ENCODE measurements at places on chromosomes 12 and 14.
A peak's percentile ranks its signal among the peaks of the same experiment; 100 is the strongest.

- no peak for DNase-seq
Observed at GRCh38 chr14:88473791-88474190, 81.0 kb downstream of the PTPN21 start.

GRCh38 chr12:110266381-110266960, 14.6 kb upstream of the ATP2A2 start:
- no peak for DNase-seq

GRCh38 chr12:121072147-121072546, 33.1 kb upstream of the OASL start:
- no peak for DNase-seq

- no peak for DNase-seq
Observed at GRCh38 chr12:5870183-5870582, 74.9 kb downstream of the ANO2 start.

DNA sequence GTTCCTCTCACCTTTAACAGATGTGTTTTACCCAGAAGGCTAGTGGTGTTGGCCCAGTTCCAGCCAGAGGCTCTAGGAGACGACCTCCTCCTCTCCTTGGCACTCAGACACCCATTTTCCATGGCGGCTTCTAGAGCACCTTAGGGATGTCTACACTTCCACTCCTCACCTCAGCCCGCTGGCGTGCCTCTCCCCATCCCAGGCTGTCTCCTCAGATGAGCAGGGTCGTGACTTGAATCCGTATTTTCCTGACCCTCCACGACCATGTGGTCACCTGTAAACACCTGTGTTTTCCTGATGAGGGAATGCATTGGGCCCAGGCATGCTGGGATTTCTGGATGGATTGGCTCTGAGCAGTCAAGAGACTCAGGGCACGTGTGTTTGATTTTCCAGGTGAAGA, 21.8 kb upstream of the RIN3 start:
- DNase-seq: no peak

DNA sequence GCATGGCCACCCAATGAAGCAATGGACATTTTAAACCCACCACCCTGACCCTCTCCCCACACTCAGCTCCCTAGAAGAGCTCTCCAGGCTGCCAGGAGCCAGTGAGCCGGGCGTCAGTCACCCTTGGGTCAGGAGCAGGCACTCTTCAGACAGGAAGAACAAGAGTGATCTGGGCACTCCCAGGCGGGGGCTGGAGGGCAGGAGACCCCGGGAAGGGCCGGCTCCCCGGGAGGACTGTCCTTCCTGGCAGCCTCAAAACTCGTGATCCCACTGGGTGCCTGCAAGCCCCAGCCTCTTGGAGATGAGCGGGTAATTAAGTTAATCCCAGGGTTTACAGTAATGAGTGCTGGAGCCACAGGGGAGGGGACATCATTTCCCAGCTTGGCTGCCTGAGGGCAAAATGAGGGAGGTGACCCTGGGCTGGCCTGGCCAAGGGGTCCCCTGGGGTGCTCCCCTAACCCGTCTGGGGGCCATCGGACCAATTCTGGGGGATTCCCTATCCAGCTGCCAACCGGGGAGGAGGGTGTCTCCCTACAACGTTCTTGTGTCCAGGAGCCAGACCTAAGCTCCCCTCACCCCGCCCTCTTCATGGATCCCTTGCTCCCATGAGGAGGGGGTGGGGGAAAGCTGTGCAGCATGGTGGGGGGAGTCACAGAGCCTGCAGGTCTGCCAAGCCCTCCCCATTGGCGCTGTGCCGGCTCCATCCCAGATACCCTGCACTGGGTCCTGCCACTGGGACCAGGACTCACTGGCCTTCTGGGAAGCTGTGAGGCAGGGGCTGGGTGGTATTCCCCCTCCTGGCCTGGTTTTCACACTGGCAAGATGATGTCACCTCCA, 59.2 kb downstream of the CCNK start:
- DNase-seq: no peak

- DNase-seq: no peak
Observed at GRCh38 chr12:95336387-95337067, 118.9 kb downstream of the VEZT start.

- DNase-seq: peak; percentile 79
Observed at GRCh38 chr14:35416108-35416750, 11.7 kb upstream of the NFKBIA start.

DNA sequence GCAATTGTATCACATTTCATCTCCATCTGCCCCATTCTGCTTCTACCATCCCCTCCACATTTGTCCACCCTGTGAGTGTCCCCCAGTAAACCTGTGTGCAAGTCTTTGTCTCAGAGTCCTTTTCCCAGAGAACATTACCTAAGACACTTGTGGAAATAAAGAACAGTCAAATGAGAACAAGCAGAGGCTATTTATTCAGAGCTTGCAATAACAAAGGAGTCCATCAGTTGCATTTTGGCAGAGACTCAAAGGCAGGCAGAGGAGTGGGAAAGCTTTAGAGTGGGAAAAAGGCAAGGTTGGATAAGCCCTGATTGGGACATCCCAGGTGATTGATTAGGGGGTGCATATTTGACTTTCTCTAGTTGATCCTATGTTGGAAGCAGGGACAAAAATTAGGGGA, 18.2 kb upstream of the PPFIBP1 start:
- DNase-seq: no peak

- DNase-seq: no peak
Observed at GRCh38 chr12:56718636-56719035, 6.5 kb downstream of the NACA start.

DNA sequence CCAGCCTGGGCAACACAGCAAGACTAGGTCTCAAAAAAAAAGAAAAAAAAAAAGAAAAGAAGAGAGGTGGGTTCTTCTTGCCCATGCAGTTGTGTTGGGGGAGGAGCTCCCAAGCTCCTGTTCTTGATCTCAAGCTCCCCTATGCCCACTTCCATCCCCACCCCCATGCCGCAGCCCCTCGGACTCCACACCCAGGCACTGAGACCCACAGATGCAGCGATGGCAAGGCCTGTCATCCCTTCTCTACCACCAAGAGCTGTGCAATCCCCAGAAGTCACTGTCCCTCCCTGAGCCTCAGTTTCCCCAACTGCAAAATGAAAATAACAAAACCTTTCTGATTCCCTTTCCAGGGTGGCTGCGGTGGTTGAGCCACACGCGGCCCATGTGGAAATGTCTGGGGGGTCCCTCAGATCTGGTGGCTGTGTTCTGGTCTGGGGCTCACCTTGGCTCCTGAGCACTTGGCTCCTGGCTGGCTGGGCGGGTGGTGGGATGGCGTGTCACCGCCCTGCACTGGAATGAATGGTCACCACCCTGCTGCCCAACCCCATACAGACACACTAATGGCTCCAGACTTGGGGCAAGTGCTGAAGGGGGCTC, 22.6 kb upstream of the KIF26A start:
- no peak for DNase-seq

GRCh38 chr12:49030714-49031572, 12.4 kb upstream of the PRKAG1 start:
- no peak for DNase-seq

DNA sequence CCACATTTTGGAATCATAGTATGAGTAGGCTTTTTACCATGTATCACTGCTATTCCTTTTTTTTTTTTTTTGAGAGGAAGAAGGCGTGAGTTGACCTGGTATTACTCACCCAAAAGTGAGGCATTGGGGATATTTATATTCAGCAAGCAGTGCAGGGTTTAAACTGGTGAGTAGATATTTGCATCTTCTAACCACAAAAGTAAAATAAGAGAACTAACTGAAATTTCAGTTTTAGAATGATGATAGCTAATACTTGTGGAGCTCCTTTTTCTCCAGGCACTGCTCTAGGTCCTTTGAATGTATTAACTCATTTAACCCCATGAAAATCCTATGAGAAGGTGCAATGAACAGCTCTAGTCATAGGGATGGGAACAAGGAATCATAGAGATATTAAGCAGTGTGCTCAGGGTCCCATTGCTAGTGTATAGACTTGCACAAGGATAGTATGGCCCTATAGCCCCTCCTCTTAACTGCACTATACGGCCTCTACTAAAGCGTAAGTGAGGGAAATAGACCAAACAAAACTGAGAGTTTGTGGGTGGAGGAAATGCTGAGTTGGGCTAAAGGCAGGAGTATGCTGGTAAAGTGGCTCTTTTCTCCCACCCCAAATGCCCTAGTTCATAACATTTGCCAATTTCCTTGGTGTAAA, 104.3 kb upstream of the MAX start:
- DNase-seq: peak; percentile 27

DNA sequence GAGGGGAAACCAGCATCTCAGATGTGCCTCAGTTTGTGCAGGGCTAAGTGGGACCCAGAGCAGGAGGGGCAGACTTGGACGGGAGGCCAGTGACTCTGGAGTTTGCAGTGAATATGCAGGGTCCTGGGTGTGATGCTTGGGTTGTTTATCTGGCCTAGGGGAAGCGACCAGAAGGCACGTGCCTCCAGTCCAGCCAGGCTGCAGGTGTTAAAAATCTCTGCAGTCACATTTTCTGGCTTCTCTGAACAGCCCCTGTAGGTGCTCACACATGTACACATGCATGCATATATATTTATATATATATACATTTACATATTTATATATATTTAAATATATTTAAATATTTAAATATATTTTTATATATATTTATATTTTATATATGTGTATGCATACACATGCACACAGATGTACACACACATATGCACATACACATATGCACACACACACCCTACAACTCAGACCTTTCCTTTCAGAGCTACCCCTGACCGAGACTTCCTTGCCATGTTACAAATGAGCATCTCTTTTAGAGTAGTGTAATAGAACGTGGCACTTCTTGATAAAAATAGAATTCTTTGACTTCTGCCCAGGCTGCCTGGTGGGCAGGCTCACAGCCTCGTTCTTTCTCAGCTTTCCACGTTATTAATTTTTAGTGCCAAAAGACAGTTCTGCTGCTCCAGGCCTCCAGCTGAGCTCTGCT, 26.8 kb upstream of the TCL1B start:
- no peak for DNase-seq

GRCh38 chr12:91414636-91415035, 232.0 kb upstream of the DCN start:
- no peak for DNase-seq

DNA sequence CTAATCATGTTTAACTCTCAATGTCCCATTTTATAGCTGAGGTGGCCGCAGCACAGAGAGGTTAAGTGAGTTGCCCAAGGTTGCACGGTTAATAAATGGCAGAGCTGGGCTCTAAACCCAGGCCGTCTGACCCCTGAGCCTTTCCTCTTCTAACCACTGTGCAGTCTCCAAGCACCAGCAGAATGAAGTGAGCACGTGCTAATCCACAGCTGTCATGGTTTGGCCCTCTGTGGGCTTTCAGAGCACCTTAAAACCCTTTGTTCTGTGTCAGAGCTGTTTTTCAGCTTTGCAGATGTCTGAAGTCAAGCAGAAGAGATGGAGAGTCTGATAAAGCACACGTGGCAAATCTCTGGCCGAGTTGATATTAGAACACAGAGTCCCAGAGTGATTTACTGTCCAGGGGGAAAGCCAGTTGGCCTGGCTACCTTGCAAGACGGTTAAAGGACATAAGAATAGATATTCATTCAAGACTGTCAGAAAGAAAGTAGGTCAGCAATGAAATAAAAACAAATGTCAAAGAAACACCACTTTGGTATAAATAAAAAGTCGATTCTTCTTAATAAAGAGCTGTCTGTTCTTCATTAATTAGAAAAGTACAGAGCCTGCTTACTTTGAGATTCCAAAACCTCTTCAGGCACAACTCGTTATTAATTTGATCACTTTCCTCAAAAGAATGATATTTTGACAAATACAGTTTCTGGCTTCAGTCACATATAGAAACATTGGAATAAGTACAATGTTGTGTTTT, 107.3 kb downstream of the CRADD start:
- DNase-seq: peak; percentile 18

GRCh38 chr14:76050797-76051392, 65.3 kb downstream of the IFT43 start:
- DNase-seq: peak; percentile 38

DNA sequence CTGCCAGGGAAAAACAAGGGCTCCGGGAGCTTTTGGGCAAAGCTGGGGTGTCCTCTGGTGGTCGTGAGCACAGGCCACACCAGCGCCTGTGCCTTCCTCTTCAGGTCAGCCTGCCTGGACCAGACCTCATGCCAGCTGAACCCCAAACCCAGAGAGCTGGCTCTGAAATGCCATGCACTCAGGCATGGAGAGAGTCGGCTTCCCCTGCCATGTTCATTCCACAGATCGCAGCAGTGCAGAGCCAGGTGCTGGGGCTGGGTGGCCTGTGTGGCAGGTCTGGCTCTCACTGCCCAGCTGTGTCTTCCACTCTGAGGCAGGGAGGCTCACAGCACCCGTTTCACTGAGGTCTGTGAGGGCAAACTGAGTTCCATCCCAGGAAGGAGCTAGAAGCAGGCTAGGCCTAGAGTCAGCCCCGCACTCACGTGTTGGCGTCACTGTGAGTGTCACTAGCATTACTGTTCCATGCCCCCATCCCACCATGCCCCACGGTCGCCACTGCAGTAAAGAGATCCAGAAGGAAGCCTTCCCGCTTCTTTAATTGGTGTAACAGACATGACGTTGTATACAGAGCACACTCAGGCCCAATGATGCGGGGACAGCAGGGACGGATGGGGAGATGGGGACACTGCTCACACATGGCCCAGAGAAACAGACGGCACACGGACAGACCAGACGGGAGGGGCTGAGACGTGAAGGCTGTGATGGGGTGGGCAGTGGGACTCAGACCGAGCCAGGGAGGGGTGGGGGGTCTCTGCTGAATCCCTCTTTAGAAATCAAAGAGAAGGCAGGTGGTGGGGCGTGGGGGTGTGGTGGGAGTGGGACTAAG, 2.7 kb downstream of the ARL6IP4 start:
- DNase-seq: no peak

DNA sequence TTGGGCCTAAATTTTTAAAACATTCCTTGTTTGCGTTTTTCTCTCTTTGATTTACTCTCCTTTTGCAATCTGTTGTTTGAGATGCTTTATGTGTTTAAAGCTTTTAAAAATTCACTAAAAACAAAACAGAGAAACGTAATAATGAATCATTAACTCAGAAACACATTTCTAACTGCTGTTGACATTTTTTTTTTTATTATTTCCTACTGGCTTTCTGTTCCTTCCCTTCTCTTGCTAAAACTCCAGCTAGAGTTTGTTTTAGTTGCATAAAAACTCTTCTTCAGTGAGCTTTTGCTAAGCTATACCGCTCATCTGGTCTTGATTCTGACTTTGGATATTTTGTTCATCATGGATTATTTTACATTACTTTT, 29.0 kb upstream of the SRGAP1 start:
- no peak for DNase-seq

DNA sequence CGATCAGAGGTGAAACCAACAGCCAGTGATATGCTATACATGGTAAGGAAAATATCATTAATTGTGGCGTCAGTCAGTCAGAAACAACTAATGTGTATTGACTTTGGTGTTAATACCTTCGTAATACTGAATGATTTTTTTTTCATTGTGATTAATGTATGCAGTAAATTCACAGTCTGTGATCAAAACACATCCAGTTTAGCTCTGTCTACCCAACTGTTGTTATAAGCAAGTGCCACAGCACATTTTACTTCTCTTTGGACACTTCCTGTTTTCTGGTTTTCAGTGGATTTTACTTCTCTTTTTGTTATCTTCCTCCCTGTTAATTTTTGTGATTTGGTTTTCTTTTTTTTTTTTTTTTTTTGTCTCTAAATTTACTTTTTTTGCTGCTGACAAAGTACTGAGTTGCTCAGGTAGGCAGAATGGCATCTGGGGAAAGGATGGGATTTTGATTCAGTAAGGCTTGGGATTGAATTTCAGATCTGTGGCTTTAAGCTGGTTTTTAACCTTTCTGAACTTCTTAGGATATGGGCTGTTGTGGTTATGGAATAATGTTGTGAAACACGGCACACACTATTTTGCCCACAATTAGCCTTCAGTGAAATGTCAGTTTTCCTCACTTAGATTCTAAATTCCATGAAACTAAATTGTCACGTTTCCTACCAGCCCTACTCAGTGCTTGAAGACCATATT, 604 bp downstream of the GLIPR1 start:
- DNase-seq: no peak
